A549 treated with AZD2906 at 1 μM for 4 hours (cell line): ENCODE measurements at places on chromosomes 2 and 18. TPM values are rescaled to one million over a fixed set of nuclear protein-coding genes. Genes with fewer than 3 reads are reported as not detected.

EVX2 gene
- 0.01 TPM in 1 of 5 replicates, not detected in the others for total RNA-seq

ERFE gene
- total RNA-seq, result 5.8 to 8.7 TPM (median 7.8 TPM) in 5 replicates

PLEKHM3 gene
- 1.8 to 3.1 TPM (median 2.4 TPM) in 5 replicates for total RNA-seq

KATNAL2 gene
- 1.4 to 2.4 TPM (median 1.9 TPM) in 5 replicates for total RNA-seq

PSMA8 gene
- total RNA-seq, result not detected in 5 replicates

COL4A3 gene
- 0.60 to 0.96 TPM (median 0.80 TPM) in 5 replicates for total RNA-seq

TUBA3E gene
- total RNA-seq, result 5.2 to 8.8 TPM (median 6.9 TPM) in 5 replicates

XIRP2 gene
- total RNA-seq, result not detected in 5 replicates

DUSP2 gene
- total RNA-seq, result 0.26 to 0.52 TPM (median 0.38 TPM) in 5 replicates

DNAH7 gene
- 0.66 to 1.6 TPM (median 0.91 TPM) in 5 replicates for total RNA-seq

HOXD10 gene
- 4.4 to 5.7 TPM (median 5.2 TPM) in 5 replicates for total RNA-seq

TMEM169 gene
- total RNA-seq, result 0.22 to 0.37 TPM (median 0.29 TPM) in 5 replicates

NPC1 gene
- total RNA-seq, result 99.6 to 122 TPM (median 115 TPM) in 5 replicates

UGT1A9 gene
- total RNA-seq, result 3.3 to 5.5 TPM (median 3.7 TPM) in 5 replicates

CDK15 gene
- total RNA-seq, result not detected in 5 replicates

THADA gene
- 16.6 to 25.2 TPM (median 21.6 TPM) in 5 replicates for total RNA-seq

LOXHD1 gene
- not detected in 5 replicates for total RNA-seq

MOGAT1 gene
- total RNA-seq, result not detected in 5 replicates

ST8SIA5 gene
- 0.07 TPM in 1 of 5 replicates, not detected in the others for total RNA-seq

ANKRD62 gene
- total RNA-seq, result not detected in 5 replicates

EGR4 gene
- total RNA-seq, result 0.19 to 0.32 TPM (median 0.25 TPM) in 5 replicates

TMEM247 gene
- not detected in 5 replicates for total RNA-seq

PID1 gene
- 4.0 to 5.3 TPM (median 4.5 TPM) in 5 replicates for total RNA-seq

CAPN14 gene
- 0.01 to 0.04 TPM (median 0.03 TPM) in 5 replicates for total RNA-seq

MBD2 gene
- 53.2 to 74.5 TPM (median 55.2 TPM) in 5 replicates for total RNA-seq

LINC00305 gene
- not detected in 5 replicates for total RNA-seq

REG3G gene
- total RNA-seq, result not detected in 5 replicates

ANKMY1 gene
- 8.5 to 10.6 TPM (median 9.9 TPM) in 5 replicates for total RNA-seq

CIDEA gene
- total RNA-seq, result not detected in 5 replicates

DSG1 gene
- not detected in 5 replicates for total RNA-seq

GPR39 gene
- 6.7 to 7.5 TPM (median 6.9 TPM) in 5 replicates for total RNA-seq

DSG2 gene
- total RNA-seq, result 43.1 to 72.3 TPM (median 59.6 TPM) in 5 replicates

LOXL3 gene
- 0.31 to 0.60 TPM (median 0.49 TPM) in 5 replicates for total RNA-seq

CPO gene
- 0.05 to 0.11 TPM (median 0.09 TPM) in 4 of 5 replicates, not detected in the other for total RNA-seq

CRYGC gene
- total RNA-seq, result not detected in 5 replicates

SERPINB4 gene
- total RNA-seq, result 0.06 to 0.17 TPM (median 0.10 TPM) in 5 replicates

RAX gene
- 0.01 TPM in 1 of 5 replicates, not detected in the others for total RNA-seq

STPG4 gene
- 0.03 to 0.07 TPM in 2 of 5 replicates, not detected in the others for total RNA-seq

CGREF1 gene
- 6.8 to 7.9 TPM (median 7.3 TPM) in 5 replicates for total RNA-seq

ALLC gene
- 0.08 TPM in 1 of 5 replicates, not detected in the others for total RNA-seq

KCNG2 gene
- total RNA-seq, result 0.06 TPM in 2 of 5 replicates, not detected in the others

C2orf72 gene
- total RNA-seq, result 4.9 to 7.5 TPM (median 6.9 TPM) in 5 replicates

CFAP65 gene
- total RNA-seq, result 0.11 to 0.32 TPM (median 0.17 TPM) in 5 replicates
